ENCODE measurements at places on chromosomes 16 and 17.

DNA sequence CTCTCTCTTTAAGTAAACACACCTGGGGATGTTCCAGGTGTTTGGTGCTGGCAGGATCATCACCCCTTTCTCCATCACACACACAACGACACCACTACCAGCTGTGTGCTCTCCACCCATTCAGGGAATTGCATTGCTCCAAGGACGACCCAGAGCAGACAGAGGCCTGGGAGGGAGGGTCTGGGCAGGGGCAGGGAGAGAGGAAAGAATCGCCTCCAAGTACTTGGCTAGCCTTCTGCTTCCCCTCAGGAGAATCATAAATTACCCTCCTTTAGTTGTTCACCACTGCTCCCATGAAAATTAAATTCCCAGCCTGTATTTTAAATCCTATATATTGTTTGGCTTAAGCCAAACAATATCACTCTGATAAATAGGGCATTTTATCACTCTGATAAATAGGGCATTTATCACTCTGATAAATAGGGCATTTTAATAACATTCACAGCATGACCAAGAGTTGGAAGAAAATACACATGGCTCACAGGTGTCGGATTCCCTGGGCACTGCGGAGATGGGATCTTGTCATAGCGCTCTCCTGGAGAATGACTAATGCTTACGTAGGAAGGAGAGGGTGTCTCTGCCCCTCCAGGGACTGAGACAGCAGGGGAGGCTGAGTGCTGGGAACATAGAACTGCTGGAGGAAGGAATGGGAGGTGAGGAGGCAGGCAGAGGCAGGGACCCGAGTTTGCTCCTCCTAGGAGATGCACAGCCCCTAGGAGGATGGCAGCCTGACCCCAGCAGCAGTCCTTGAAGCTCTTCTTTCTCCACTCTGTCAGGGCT, 673.6 kb downstream of the HS3ST4 start:
- peak; percentile 46 for DNase-seq

DNA sequence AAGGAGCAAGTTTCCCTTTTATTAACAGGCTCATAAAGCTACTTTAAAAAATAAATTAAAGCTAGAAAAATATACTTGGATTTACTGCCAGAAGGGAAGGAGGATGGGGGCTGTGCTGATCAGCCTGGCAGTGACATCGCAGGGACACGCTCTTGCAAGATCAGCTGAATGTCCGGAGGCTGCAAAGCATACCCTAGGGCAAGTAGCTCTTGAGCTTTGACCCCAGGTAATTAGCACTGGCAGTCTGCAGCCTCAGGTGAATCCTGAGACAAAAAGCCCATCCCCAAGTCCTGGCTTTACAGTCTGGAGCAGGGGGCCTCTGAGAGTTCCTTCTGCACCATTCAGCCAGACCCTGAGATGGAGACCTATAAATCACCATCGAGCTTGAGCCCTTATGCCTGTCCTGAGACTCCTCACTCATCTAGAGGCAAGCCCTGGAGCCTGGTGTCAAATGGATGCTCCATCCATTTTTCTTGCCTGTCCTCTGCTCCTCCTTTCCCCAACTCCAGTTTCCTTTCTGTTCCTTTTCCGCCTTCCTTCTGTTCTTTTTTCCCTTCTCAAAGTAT, 131.7 kb downstream of the TMEM114 start:
- no peak for DNase-seq

GRCh38 chr16:85573696-85574641, 39.2 kb upstream of the GSE1 start:
- DNase-seq = no peak

- no peak for DNase-seq
These were observed 1149.1 kb upstream of the CDH8 start for GRCh38 chr16:63185235-63185780.

DNA sequence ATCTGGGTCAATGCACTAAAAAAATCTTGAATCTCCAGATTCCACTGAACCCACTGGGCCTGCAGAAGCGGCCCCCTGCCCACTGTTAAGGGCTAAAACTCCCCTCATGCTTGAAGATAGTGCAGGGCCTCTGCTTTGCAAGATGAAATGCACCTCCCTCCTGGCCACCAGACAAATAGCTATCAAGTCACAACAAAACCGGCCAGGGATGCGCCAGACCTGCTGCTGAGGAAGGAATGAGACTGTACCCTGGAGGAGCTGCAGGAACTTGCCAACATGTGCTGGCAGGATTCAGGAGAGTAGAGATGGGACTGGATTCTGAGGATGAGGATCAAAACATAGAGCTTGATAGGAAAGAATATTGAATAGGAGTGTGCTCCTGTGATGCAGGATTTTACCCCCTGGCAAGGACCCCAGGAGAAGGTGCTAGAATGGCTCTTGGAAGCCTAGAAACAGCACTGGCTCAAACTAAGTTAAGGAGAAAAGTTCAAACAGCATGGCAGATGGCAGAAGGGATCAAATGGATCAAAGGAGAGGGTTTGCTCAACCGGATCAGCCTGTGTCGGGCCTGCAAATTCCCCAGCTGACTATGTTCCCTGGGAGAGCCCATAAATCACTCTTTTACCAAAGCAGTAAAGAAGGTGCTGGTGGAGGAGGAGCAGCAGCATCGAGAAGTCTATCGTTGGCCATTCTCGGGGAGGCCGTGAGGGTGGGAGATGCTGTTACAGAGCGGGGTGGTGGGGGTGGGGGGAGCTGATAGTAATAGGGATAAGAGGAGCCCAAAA, 27.2 kb upstream of the XYLT2 start:
- DNase-seq = no peak

DNA sequence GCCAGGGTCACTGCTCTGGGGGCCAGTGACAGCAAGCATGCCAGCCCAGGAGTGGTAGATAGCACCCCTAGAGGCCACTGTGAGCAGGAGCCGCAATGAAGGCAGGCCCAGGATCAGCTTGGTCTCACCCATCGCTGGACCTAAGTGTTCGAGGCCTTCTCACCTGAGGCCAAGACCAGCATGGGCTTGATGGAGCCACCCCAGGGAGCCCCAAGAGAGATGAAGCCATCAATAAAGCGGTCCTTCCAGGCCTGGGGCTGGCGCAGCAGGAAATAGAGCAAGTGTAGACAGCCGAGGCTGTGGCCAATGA, 1.8 kb downstream of the LCAT start:
- no peak for DNase-seq

GRCh38 chr16:79164388-79164995, 436.0 kb downstream of the MAF start:
- no peak for DNase-seq

DNA sequence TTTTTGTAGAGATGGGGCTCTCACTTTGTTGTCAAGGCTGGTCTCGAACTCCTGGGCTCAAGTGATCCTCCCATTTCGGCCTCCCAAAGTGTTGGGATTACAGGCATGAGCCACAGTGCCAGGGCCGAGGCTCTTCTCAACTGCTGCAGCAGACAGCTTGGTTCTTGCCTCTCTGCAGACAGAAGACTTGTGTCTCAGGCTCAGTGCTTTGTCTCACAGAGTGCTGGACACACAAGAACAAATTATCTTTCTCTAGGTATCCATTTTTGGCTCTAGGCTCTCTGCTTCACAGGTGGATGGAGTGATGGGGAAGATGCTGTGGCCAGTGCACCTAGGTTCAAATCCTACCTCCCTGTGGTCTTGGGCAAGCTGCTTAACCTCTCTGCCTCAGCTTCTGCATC, 80.8 kb upstream of the RNU2-1 start:
- DNase-seq = no peak

GRCh38 chr16:84884596-84885341, 65.0 kb downstream of the CRISPLD2 start:
- peak; percentile 39 for DNase-seq

- no peak for DNase-seq
These were observed 21.7 kb upstream of the HOXB9 start for GRCh38 chr17:48647963-48648245.

DNA sequence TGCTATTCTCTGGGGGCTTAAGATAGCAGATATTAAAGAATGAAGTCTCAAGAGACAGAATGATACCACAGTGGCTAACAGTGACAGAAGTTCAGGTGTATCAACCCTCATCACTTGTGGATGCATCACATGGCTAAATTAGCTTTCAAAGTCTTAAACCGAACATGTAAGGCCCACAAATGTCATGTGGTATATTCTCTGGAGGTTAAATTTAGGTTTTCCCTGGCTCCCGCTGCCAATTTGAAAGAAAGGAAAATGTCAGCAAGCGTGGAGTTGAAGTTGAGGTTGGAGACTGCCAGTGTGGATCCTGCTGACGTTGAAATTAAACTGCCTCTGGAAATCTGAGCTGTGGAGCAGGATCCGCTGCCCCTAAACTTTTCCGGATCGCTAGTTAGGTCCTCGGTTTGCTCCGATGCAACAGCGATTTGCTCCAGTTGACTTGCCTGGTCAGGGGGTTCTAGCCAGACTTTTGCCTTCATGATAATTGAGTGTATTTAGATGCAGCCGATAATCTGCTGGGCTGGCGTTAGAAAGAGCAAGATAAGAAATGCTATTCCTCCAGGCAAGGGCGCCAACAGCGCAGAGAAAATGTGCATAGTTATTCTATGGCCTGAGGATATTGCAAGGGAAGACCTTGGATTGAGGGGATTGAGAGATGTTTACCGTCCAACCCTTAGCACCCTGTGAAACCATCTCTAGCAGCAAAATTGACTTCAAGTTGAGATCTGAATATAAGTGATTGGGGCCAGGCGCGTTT, 443.9 kb downstream of the TMEM114 start:
- no peak for DNase-seq

DNA sequence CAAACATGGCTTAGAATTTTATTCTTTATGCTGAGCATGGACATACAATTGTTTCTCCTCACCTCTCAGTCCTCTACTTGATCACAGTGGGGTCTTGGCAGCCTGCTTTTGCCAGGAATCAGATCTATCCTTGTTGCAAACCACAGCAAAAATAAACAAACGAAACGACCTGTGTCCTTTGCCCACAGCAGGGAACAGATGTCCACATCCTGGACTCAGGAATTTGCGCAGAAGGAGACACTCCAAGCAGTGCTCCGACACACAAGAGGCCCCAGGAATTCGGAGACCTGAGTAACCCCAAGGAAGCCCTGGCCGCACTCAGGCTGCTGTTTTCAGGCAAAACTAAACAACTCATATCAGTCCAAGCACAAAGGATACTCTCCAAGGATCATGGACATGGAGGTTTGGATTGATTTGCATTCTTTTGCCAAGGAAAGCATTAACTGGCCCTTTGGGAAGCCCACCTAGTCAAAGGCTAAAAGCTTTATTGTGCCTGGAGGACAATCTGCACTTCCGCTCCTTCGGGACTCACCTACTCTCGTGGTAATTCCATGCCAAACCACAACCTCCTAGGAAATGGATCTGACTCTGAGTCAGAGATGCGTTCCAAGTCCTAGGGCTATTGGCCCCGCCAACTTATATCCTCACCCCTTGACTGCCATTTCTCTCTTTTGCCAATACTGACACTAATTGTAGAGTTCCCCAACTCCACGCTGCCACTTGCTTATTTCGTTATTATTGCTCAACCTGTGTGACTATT, 271.1 kb upstream of the CDH11 start:
- DNase-seq = no peak

DNA sequence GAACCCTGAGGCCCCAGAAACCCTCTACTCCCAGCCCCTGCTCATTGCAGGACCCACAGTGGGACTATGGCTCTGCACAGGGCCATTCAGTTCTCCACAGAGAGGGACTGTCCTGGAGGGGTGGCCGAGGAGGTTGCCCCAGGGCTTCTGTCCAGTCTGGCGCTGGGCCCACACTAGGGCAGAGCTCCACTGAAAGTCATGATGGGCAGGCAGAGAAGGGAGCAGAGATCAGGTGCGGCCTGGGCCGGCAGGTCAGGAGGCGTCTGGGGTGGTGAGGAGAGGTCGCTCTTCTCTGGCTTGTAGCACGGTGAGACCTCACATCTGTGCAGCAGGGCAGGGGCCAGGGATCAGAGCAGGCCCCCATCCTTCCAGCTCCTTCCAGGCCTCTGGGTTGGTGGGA, 13.0 kb upstream of the PIK3R6 start:
- DNase-seq = no peak

DNA sequence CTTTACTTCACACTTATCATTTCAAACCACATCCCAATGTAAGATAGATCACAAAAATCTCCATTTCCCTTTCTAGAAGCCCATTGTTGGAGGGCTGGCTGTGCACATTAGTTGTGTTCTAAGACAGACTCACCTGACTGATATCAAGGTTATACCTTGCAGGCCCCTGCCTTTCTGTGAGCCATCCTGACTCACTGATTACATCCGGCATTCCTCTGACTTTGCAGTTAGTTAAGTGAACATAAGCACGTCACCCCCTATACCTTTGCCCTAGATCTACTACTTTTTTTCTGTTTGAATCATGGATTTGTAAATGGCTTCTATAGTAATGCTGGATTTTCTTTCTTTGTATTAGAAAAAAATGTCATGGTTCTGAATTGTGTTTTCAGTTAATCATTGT, 78.3 kb downstream of the TANGO6 start:
- DNase-seq = no peak

DNA sequence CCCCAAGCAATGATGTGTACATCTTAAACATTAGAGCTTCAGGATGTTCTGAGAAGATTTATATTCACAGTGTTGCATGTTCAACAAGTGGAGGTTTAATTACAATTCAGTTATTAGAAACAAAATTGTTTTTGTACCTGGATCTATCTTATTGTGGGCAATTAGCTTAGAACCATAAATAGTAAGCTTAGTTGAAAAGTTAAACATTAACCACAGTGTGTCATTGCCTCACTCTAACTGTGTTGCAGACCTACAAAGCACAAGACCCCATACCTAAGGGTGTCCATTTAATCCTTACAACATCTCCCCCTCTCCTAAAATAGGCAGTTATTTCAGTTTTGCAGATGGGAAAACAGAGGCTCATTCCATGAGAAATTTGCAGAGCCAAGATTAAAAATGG, 632.0 kb upstream of the SOX9 start:
- no peak for DNase-seq

GRCh38 chr17:66951605-66951953, 12.9 kb upstream of the CACNG4 start:
- DNase-seq = no peak

DNA sequence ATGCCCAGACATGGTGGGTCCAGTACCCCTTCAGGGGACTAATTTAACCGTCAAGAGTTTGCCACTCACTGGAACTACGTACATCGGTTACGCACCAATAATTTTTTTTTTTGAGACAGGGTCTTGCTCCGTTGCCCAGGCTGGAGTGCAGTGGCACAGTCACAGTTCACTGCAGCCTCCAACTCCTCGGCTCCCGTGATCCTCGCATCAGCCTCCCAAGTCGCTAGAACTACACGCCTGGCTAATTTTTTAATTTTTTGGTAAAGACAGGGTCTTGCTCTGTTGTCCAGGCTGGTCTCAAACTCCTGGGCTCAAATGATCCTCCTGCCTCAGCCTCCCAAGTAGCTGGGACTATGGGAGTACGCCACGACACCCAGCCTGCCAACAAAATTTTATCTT, 15.6 kb downstream of the RPH3AL start:
- no peak for DNase-seq

GRCh38 chr17:9247401-9247938, 226.2 kb downstream of the NTN1 start:
- peak; percentile 45 for DNase-seq

- no peak for DNase-seq
These were observed 73.9 kb upstream of the TOB1 start for GRCh38 chr17:50939795-50940684.

GRCh38 chr17:60586288-60586974, 13.6 kb upstream of the PPM1D start:
- no peak for DNase-seq

- no peak for DNase-seq
These were observed 41.4 kb downstream of the VPS53 start for GRCh38 chr17:673200-673681.

Data from caudate nucleus (tissue), 63 donors.